Neural crest cell (in vitro differentiated cells): ENCODE measurements at places on chromosomes 5 and 9.

GRCh38 chr5:74325866-74326265 lies 314.7 kb downstream of the ENC1 start:
- no peak for DNase-seq

DNA sequence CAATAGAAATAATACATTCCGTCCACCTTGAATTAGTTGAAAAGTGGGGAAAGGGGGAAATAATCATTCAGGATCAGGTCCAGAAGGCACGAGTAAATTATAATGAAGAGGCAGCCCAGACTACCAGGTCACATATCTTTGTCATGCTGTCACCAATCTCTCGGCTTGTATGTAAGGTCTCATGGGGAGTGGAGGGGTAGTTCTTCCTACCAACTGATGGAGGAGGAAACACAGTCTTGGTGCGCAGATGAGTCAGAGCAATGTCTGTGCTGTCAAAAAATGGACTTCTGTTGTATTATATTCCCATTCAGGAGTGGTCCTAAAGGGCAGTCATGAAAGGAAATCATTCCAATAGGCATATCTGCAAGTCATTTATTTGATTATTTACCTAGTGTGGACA lies 164.2 kb upstream of the PTGER4 start:
- DNase-seq = no peak

DNA sequence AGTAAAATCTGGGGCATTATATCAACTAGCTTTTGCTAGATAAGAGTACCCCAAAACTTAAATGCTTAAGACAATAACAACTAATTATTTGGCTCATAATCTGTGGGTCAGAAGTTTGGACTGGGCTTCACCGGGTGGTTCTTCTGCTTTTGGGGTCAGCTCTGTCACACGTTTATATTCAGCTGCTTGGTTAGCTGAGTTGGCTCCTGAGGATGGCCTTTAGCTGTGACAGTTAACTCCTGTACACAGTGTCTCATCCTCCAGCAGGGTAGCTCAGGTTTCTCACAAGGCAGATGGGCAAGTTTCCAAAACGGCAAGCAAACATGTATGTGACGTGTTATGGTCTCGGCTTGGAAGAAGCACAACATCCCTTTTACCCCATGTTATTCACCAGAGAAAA lies 488.2 kb downstream of the TLE4 start:
- DNase-seq = no peak

- no peak for DNase-seq
Observed at GRCh38 chr9:127572961-127573721, 38.9 kb upstream of the STXBP1 start.

DNA sequence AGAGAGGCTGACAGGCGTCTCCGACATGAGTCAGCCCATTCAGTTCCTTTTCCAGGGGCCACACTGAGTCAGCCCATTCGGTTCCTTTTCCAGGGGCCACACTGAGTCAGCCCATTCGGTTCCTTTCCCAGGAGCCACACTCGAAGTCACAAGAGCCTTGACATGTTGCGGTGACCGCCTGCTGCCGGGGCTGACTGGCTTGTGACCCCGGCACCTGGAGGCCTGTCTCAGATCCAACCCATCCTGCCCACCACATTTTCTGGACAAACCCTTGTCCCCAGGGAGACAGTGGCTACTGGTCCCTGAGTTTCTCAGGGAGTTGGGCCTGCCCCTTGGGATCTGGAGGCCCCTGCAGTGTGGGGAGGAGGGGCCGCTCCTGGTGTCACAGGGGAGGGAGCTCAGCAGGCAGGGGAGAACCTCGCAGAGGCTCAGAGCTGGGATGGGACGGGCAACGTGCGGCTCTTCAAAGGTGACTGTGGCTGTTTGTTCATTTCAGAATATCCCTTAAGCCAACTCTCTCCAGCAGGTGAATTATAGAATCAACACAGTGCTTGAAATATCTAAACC lies 40.5 kb upstream of the LPCAT1 start:
- DNase-seq = no peak

DNA sequence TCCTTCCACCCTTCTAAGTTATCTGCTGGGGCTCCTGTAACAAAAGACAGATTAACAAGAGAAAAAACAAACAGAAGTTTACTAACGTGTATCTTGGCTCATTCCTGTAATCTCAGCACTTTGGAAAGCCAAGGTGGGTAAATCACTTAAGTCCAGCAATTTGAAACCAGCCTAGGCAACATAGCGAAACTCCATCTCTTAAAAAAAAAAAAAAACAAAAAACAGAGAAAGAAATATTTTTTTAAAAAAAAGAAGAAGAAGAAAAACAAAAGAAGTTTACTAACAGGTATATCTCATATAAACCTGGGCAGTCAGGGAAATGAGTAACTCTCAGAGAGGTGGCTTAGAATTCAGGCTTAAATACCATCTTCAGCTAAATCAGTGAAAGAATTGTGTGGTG lies 10.3 kb upstream of the NDFIP1 start:
- no peak for DNase-seq
